DMS53 (cell line): ENCODE measurements at places on chromosomes 13 and 19.

GRCh38 chr19:15538774-15539173, 30.4 kb downstream of the CYP4F22 start:
- no peak for DNase-seq

- peak; percentile 62 for DNase-seq
These were observed 25.9 kb downstream of the MPND start for GRCh38 chr19:4369109-4369887.

DNA sequence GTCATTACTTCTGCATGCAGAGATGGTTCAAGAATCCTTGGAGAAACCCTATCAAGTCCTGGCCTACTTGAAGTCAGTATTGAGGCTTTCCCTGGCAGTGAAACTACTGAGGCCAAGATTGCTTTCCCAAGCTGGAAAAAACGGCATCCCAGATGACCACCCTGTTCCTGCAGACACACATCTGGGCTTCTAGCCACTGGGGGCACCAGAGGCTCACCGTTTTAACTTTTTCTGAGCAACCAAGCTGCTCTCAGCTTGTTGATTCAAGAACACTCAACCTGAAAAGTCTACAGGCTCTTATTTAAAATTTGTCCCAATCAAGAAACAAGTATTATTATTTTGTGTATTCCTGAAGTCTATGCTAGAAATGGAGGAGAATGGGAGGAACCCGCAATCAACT, 66.6 kb downstream of the SPRYD7 start:
- DNase-seq, result peak; percentile 21

GRCh38 chr13:109651854-109652253, 134.5 kb downstream of the IRS2 start:
- no peak for DNase-seq

DNA sequence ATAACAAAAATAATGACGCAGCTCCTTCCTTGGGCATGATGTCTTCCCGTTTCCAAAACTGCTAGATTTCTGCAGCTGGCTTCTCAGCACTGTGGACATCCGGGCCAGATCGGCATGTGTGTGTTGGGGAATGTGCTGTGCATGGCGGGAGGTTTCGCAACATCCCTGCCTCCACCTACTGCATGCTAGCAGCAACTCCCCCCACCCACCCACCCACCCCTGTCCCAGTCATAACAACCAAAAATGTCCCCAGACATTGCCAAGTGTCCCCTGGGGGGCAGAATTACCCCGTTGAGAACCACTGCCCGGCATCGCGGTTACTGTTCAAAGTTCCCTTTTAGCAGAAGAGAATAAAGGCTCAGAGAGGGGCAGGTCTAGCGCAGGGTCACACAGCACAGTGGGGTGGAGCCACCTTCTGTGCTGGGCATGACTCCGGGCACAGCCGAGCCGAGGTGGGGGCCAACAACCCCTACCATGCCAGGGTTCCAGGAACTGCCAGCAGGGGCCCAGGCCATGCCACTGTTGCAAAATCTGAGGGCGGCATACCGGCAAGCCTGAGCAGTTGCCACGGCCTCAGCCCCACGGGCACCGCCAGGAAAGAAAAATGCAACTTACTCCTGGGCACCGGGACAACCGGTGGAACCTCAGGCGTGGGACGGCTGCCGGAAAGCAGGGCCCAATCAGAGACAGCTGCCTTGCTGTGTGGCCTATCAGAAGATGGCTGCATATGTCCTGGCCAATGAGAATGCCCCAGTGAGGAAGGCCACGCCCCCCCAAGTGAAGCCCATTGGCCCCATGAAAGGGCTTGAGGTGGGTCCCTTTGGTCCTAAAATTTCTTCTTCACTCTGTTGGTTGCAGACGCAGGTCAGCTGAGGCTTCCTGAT, 22.5 kb upstream of the NFIC start:
- peak; percentile 61 for DNase-seq

DNA sequence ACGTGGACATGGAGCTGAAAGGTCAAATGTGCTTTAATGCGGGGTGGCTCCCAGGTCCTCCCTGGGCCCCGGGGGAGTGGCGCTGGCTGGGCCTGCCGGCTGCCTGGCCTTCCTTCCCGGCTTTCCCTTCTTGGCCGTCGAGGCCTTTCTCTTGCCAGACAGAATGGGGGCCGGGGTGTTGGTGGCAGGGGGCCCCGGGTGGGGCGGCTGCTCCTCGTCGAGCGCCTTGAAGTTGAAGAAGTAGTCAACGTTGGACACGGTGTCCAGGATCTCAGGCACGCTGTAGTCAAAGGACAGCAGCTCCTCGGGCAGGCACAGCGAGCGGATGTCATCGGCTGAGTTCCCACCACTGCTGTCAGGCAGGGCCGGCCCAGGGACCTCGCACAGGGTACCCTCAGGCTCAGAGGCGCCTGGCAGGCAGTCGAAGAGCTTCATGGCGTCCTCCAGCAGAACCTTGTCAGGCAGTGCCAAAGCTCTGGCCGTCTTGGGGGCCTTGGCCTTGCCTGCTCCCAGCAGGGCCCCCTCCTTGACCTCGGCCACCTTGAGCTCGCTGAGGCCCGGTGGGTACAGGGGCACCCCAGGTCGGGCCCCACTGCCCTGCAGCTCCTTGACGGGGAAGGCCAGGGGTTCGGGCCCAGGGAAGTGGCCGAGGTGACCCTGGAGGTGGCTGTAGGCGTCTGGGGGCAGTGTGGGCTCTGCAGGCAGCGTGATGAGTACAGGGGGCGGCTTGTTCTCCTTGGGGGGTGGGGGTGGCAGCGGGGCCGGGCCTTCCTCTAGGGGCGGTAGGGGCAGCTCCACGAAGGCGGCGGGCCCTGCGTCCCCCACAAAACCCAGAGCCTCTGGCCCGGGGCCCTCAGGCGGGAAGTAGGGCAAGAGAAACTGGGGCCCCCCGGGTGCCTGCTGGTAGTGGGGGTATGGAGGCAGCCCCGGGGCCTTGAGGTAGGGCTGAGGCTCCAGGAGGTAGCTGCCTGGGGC, 1.3 kb downstream of the PRR22 start:
- no peak for DNase-seq

DNA sequence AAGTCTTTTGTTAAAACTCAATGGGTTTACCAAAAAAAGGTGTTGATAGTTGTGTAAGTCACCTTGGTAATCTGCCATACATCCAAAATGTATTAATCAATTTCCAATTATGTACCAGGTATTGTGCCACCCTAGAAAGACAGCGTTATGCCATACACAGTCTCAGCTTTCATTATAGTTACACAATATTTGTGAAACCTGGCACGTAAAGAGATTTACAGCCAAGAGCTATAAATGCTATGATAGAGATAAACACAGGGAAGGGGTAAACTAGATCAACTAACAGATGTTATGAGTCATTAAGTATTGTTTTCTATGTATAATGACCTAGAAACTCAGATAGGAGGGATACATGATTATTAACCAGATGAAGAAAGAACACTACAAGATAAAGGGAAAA, 725.6 kb upstream of the SLITRK5 start:
- DNase-seq, result no peak

- DNase-seq, result peak; percentile 79
These were observed 9.9 kb upstream of the RCBTB2 start for GRCh38 chr13:48542581-48543341.

- no peak for DNase-seq
These were observed 109.6 kb downstream of the TEX26 start for GRCh38 chr13:31042049-31042448.

GRCh38 chr13:27599845-27600553, 20.3 kb downstream of the LNX2 start:
- peak; percentile 70 for DNase-seq

- DNase-seq, result peak; percentile 21
These were observed 5.8 kb downstream of the TFPT start for GRCh38 chr19:54109651-54110050.

- no peak for DNase-seq
These were observed 38.3 kb downstream of the SOX1 start for GRCh38 chr13:112105244-112105681.

DNA sequence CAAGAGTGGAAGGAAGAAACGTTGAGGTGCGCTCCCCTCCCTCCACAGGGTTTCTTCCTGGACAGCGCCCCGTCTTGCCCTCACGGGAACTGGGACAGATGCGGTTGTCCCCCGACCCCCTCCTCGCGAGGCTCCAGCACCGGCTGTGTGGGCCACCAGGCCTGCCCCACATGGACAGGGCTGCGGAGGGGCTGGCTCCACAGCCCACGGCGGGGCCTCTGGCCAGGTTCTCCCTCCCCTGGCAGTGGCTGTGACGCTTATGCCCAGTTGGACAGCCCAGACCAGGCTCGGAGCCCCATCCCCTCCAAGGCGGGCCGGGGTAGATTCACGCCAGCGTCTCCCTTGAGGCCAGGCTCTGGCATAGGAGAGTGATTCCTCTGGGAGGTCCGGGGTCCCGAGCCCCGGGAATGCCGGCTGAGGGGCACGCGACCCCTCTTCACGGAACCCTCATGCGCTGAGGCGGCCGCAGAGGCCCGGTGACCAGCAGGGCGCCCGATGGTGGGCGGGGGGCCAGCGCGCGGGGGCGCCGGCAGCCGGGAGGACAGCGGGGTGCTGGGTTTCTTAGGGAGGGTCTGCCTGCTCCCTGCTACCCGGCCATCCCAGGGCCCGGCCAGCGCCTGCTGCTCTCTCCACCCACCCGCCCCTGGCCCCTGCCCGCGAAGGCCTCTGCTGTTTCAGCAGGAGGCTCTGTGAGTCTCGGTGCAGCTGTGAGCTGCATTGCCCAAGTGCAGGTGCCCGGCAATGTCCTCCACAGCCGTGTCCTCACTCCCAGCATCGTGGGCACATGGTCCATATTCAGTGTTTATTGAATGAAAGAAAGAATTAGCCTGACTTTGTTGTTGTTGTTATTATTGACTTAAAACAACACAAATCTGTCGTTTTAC, 20.3 kb upstream of the GAS6 start:
- no peak for DNase-seq

DNA sequence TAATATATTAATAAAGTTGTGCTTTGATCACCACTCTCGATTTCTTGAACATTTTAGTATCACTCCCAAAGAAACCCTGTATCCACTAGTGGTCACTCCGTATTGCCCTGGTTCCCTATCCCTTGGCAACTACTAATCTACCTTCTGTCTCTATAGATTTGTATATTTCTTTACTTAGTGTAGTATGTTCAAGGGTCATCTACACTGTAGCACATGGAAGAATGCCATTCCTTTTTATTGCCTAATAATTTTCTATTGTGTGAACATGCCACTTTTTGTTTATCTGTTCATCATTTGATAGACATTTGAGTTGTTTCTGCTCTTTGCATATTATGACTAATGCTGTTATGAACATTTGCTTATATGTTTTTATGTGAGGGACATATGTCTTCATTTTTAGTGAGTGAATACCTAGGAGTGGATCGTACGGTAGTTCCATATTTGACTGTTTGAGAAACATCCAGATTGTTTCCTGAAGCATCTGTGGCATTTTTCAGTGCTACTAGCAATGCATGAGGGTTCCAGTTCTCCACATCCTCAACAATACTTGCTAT, 254.0 kb downstream of the GPC6 start:
- no peak for DNase-seq

DNA sequence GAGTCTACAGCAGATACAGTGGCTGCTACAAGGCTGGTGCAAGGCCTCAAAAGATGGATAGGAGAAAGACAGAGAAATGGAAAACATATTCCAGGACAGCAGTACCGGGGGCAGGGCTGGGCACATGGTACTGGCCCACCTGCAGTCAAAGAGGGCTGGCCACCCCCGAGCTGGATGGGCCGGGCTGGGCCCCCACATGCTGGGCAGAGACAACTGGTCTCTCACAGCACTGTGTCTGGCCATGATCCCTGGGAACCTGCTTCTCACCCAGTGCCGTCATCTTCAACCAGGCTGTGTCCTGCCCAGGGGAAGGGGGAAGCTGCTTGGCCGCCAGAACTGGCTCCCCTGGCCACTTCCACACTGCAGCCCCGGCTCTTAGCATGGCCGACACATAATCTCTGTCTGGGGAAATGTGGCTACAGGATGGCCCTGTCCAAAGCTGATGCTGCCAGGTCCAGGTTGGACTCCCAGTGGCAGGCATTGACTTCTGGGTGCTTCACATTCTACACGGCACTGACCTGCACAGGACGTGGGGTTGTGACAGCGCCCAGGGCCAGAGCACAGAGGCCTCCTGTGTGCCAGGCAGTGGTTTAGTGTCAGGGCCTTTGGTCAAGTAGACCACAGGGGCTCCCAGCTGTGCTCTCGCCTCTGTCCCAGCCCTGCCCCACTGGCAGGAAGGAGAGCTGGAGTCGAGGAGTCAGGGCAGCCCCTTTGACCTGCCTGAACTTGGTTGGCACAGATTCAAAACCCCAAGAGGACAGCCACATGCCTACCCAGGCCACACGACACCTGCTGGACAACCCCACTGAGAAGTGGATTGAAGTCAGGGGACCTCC, 21.7 kb downstream of the PEPD start:
- DNase-seq, result no peak

- no peak for DNase-seq
These were observed 25.0 kb upstream of the TINCR start for GRCh38 chr19:5592531-5593342.

DNA sequence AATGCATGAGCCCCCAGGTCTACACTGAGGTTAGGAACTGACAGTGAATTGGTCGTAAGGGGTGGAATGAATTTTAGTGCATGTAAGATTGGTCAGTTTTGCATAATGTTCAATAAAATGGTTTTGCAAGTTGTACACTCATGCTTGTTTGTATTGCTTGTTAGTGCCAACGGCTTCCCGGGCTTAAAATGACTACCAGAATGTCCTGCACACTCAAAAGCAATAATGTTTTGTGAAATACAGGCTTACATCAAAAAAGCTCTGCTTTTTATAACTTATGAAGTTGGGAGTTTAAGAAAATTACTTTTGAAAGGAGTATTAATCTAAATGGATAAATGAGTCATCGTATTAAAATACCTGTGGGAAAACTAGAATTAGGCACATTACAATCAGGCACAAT, 112.9 kb downstream of the GPC6 start:
- DNase-seq, result no peak

GRCh38 chr19:7010722-7011593, 10.3 kb downstream of the MBD3L2B start:
- no peak for DNase-seq

- DNase-seq, result no peak
These were observed 286.3 kb downstream of the TBC1D4 start for GRCh38 chr13:75195495-75196146.

GRCh38 chr13:113810640-113811039, 51.6 kb downstream of the TMEM255B start:
- DNase-seq, result no peak

DNA sequence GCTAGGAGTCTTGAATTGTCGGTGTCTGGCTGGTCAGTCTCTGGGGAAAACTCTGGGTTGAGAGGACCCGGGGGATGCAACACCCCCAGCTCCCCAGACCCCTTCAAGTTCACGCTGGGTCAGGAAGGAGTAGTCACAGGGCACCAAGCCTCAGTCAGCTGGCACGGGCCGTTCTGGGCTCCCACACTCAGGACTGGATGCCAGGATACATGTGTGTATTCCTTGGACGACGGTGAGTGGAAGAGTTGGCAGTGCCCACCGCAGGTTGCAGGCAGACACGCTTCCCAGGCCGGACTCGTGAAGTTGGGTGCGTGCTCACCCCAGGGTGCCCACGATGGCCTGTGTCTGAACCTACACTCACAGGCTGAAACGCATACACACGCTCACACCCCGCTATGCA, 5.5 kb downstream of the GADD45B start:
- DNase-seq, result no peak

GRCh38 chr13:33105387-33106005, 89.3 kb downstream of the KL start:
- no peak for DNase-seq
